ENCODE measurements at places on chromosomes 6 and 20.

- peak; percentile 42 for DNase-seq
Observed at GRCh38 chr6:166955121-166955864, 1.1 kb downstream of the RNASET2 start.

DNA sequence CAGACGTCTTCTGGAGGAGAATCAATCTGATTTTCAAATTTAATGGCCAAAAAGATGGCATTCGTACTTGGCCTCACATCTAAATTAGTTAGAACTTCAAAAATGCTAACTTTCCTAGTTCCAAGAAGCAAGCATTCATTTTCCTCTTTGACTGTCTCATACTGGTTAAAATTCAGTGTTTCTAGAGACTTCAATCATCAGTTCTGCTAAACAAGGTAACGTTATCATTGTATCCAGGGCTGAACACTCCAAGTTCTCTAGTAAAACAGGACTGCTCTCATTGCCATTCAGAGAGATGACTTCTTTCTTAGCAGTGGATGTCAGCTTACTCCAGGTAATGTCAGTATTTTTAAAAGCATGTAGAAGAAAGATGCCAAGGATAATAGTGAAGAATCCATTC lies 34.6 kb upstream of the ENTPD6 start:
- DNase-seq = no peak

- no peak for DNase-seq
Observed at GRCh38 chr20:49583669-49584417, 15.9 kb upstream of the PTGIS start.

GRCh38 chr6:152680879-152681517 lies 16.7 kb upstream of the MYCT1 start:
- no peak for DNase-seq

GRCh38 chr20:14644306-14645097 lies 307.1 kb upstream of the FLRT3 start:
- DNase-seq = no peak

All from CD4-positive, alpha-beta T cell treated with Interleukin-12 subunit alpha and Interleukin-12 subunit beta, for 1 hour (primary cell).